ENCODE measurements at places on chromosomes 5 and 9.

DNA sequence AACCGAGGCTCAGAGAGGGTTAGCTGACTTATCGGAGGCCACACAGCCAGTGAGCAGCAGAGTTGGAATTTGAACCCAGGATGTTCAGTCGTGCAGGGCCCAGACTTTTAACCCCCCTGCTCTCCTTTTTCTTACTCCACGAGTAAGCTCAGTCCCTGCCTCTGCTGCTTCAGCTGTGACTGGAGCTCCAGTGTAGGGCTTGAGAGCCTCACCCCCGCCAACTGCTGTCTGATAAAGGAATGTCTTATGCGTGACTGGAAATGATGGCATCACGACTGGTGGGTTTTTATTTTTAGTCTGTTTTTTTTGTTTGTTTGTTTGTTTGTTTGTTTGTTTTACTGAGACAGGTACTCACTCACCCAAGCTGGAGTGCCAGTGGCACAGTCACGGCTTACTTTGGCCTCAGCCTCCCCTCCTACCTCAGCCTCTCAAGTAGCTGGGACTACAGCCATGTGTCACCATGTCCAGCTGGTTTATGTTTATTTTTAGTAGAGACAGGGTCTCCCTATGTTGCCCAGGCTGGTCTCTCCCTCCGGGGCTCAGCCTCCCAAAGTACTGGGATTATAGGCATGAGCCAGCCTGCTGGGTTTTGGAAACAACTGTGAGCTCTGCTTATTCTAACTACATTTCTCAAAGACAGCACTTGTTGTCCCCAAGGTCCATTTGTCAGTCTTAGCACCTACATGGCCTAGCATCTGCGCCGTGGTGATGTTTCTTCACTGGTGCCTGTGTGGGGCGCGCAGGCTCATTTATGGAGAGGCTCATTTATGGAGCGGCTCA, 52.5 kb upstream of the NCS1 start:
- no peak for DNase-seq

DNA sequence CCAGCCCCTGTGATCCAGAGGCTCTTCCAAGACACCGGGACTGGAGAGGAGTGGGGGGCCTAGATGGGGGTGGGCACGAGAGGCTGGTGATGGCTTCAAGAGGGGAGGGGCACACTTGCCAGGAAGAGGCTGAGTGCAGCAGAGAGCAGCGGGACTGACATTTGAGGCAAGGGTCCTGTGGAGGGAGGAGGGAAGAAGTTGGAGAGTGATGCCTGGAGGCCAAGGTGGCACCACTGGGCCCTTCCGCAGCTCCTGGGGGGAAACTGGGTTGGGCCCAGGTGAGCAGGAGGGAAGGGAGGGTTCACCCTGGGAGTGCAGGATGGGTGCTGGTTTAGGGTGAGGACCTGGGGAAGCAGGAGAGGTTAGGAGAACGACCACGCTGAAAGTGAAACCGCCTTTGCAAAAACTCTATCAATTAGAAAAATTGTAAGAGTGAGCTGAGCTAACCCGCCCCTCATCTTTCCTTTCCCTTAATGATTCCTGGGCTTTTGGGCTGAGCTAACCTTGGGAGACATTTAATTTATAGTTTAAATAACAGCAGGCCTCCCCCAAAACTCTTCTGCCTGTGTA, 26.2 kb downstream of the ABO start:
- no peak for DNase-seq

- no peak for DNase-seq
These were observed 277.8 kb downstream of the RAB3C start for GRCh38 chr5:58860680-58861079.

GRCh38 chr9:6006749-6007057, 8.7 kb downstream of the RANBP6 start:
- no peak for DNase-seq

GRCh38 chr5:172420235-172420939, 33.9 kb downstream of the SH3PXD2B start:
- DNase-seq, result peak; percentile 62

Measured in NCI-H446 (cell line).